ENCODE measurements at places on chromosomes 5 and 9.
A peak's percentile ranks its signal among the peaks of the same experiment; 100 is the strongest.

- DNase-seq: no peak
Measured at GRCh38 chr9:1938675-1939170, 76.4 kb upstream of the SMARCA2 start.

GRCh38 chr5:118439831-118440230 lies 548.5 kb downstream of the DTWD2 start:
- peak; percentile 2 for DNase-seq

GRCh38 chr5:52995095-52995494 lies 5.9 kb downstream of the ITGA2 start:
- DNase-seq: no peak

DNA sequence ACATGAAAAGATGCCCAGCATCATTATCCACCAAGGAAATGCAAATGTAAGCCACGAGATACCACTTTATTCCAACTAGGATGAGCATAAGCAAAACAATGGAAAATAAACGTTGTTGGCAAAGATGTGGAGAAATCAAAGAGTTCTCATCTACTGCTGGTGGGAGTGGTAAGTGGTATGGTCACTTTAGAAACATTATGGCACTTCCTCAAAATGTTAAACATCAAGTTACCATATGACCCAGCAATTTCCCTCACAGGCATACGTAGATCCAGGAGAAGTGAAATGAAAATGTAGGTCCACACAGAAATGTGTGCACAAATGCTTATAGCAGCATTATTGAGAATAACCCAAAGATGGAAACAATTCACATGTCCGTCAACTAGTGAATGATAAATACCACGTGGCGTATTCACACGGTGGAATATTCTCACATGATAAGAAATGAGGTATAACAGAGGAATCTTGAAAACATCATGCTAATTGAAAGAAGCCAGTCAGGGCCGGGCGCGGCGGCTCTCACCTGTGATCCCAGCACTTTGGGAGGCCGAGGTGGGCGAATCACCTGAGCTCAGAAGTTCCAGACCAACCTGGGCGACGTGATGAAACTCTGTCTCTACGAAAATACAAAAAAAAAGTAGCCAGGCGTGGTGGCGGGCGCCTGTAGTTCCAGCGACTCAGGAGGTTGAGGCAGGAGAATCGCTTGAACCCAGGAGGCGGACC lies 16.4 kb upstream of the FLT4 start:
- DNase-seq: no peak

DNA sequence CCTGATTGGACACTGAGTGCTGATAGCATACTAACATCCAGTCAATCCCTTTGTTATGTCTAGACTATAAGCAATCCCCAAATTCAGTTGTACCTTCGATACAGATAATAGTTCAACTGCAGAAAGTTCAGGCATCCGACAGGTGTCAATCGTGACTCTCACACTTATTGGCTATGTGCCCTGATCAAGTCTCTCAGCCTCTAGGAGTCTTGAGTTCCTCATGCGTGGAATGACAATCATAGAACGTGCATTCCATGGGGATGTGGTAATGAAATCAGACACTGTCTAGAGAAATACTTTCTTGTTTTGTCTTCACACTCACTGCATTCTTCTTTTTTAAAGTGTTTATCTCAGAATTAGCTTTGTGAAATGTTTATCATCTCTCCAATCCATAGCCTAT lies 4.8 kb downstream of the ANKRD34B start:
- no peak for DNase-seq

DNA sequence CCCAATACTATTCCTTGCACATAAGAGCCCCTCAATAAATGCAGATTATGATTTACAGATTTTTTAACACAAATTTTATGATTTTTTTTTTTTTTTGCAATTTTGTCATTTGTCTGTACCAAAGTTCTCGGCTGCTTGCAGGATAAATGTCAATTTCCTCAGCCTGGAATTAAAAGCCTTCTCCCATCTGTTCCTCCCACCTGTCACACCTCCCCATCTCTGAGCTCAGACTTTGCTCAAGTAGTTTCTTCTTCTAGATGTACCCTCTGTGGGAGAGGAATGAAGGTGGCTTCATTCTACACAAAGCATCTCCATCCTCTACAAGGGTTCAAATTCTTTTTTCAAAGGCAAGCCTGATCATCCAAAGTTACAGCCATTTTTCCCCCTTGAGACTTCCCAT lies 153.7 kb upstream of the GRAMD2B start:
- no peak for DNase-seq

DNA sequence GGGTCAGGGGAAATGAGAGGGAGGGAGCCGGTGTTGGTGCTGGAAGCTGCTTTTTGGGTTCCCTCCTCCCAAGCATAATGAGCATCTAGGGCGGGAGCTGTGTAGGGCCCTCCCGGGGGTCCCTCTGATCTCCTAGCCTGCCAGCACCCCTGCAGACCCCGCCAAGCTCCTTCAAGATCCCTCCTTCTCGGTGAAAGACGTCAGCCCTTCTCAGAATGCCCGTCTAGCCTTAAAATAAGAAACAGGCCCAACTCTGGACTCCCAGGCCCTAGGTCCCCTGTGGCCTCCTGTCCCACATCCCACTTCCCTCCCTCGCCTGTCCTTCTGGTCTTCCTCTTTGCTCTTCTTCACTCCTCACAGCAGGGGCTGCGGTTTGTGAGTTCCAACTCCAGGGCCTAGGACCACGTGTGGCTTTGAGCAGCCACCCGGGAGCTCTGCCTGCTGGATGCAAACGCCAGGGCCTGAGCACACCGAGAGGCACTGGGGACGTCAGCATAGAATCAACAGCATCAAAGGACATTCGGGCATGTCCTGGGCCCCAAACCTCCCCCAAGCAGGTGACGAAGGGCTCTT lies 8.8 kb upstream of the SCGB3A1 start:
- DNase-seq: no peak

DNA sequence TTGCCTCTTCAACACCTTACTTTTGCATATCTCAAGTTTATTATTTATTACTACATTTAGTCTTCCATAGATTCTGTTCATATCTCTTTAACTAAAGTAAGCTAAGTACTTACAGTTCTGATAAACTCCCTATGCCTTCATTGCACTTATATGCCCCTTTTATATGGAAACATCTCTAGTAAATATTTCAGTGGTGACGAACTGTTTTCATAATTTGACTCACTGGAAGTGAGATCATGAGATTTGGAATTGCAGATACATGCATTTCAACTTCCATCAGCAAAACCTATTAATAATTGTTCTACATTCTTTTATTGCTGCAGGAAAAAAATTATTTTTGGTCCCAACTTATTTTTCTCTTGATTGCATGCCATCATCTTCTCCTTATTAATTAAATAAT lies 263.5 kb downstream of the CD180 start:
- peak; percentile 66 for DNase-seq

- no peak for DNase-seq
Measured at GRCh38 chr9:113471143-113471542, 7.6 kb downstream of the RGS3 start.

DNA sequence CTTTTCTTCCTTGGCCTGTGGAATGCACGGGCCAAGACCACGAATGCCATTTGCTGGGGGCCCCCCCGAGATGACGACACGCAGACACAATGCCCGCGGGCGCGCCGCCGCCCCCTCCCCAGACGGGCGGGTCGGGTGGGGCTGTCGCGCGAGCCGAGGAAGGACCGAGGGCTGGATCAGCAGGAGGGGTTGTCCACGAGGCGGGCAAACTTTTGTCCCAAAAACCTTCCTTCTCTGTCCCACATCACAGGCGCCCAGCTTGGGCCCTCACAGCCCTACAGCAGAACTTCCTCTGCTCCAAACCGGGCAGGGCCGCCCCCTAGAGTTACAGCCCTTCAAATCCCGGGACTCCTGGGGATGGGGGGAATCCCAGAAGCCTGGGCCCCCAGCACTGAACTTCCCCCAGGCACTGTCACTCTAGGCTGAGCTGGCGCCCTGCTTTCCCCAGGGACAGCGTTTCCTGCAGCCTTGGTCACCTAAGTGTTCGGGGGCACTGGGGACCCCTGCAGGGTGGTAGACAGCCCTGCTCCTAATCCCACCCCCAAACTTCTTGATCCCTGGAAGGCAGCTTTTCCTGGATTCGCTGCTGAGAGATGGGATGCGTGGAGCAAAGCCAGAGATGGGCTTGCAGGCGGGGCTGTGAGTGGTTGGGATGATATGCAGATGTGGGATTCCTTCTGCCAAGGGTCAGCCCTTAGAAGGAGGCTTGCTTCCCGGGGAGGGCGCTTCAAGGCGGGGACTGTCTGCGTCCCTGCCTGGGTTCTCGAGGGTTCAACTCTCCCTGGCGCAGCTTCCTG lies 980 bp downstream of the COL5A1 start:
- DNase-seq: peak; percentile 93

GRCh38 chr5:32880796-32881195 lies 169.7 kb downstream of the NPR3 start:
- no peak for DNase-seq

- peak; percentile 90 for DNase-seq
Measured at GRCh38 chr5:158976035-158976434, 123.7 kb downstream of the EBF1 start.

GRCh38 chr5:6483880-6484382 lies 35.3 kb downstream of the UBE2QL1 start:
- DNase-seq: no peak

- no peak for DNase-seq
Measured at GRCh38 chr9:136078498-136079011, 16.5 kb downstream of the NACC2 start.

DNA sequence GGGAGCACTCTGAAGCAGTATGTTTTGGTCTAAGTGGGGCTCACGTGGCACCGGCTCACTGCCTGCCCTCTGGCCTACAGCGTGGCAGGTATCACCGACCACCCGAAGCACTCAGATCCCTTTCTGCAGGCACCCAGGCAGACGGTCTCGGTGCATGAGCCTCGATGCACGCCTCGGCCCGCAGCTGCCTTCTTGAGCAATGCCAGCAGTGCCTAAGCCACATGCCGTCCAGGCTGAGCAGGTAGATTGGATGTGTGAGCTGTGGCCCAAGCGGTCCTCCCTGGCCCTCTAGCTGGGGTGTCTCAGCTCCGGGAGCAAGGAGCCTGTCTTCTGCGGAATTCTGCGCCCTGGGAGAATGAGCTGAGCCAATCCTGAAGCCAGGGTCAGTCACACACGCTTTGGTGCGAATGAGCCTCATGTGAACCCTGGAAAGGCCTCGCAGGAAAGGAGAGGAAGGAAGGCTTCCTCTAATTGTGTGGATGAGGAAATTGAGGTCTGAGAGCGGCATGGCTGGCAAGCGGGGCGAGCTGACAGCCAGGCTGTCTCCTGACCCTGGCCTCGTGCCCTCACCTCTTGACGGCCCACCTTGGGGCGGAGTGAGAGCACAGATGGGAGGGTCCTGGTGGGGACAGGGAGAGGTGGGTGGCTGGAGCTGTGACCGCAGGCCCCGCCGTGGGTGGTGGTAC lies 14.4 kb downstream of the RXRA start:
- DNase-seq: no peak

DNA sequence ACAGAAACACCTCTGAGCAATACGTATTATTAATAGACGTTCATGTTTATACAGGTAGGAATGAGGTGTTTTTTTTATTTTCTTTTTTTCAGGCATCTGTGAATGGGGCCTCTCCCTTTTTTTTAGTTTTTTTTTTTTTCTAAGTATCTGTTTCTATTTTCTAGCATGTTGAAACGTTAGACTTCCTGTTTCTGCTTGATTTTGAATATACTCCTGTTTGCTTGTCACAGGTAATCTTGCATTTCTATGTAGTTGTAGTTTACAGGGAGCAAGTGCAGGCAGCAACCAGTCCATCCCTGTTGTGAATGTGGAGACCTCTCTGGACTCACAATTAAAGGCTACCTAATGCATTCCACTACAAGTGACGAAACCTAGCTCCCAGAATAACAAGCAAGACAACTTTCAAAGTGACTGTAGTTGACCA lies 22.8 kb upstream of the TNFAIP8 start:
- no peak for DNase-seq

GRCh38 chr5:14914193-14914592 lies 42.6 kb upstream of the ANKH start:
- DNase-seq: no peak

DNA sequence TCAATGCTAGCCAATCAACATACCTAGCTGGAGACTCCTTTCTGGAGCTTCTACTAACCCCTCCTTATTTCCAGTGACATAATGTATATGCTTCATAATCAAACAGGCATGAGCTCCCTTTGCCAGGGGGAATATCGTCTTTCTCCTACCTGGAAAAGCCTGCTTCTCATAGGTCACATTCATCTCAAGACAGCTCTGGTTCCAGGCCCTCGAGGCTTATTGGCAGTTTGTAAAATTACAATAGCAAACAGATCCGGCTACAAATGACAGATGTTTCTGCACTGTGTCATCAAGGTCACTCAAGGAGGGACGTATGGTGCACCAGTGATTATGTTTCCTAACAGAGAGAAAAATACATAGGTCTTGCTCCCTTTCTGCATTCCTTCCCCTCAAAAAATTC lies 140.0 kb downstream of the SAXO1 start:
- DNase-seq: no peak
